ENCODE measurements at places on chromosomes 4 and X.

DNA sequence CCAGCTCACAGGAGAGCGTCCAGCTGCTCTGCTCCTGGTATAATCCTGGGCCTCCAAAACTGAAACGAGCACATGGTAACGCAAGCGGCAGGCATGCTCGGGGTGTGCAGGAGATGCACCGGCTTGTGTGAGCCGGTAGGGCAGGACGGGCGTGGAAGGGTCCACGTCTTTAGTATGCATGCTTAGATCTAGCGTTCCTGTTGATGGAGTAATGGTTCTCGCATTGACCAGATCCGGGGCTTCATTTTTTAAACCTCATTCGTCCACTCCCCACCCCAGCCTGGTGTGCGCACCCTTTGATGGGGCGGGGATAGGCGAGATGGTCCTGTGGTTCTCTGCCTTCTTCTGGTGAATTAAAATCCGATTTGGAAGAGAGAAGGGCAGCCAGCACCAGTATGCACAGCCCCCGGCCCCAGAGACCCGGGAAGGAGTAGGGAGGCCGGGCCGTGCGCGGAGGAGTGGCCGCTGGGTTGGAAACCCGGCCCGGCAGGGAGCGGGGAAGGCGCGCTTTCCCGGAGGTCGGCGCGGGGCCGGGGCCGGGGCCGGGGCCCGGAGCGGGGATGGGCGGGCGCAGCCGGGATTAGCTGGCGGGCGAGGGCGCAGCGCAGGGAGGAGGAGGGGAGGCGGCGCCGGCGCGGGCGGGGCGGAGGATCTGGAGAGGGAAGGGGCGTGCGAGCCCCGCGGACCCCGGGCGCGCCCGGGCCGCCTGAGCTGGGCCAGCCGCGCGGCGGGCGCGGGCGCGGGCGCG, 39.9 kb downstream of the FAM149A start:
- DNase-seq, result peak; percentile 26

DNA sequence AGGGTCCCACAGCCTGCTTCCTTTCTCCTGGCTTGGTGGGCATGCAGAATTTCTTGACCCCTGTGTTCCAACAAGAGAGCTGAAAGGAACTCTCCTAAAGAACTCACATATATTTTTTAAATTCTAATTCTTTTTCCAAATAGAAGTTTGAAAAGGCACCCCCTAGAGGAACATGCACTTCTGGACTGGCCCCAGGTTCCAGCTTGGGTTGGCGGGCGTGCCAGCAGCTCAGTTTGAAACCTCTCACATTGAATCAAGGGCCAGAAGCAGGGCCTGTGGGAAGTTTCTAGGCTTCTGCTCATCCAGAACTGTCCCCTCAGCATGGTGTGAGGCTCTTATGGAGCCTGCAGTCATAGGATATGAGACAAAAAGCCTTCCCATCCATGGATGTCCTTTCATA, 132.6 kb downstream of the ATG4A start:
- no peak for DNase-seq

DNA sequence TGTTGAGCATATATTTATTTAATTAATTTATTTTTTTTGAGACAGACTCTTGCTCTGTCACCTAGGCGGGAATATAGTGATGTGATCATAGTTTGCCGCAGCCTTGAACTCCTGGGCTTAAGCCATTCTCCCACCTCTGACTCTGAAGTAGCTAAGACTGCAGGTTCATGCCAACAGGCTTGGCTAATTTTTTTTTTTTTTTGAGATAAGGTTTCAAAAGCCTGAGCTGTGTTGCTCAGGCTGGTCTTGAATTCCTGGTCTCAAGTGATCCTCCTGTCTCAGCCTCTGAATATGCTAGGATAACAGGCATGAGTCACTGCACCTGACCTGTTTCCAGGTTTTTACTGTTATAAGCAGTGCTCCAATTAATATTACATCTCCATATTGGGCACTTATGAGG, 4.8 kb downstream of the ADD1 start:
- DNase-seq, result no peak

GRCh38 chr4:12138488-12138887, 709.8 kb upstream of the HS3ST1 start:
- DNase-seq, result no peak

- peak; percentile 39 for DNase-seq
These were observed 90.8 kb upstream of the NPFFR2 start for GRCh38 chr4:71941001-71941400.

- no peak for DNase-seq
These were observed 143.1 kb downstream of the RBM47 start for GRCh38 chr4:40486534-40486933.

DNA sequence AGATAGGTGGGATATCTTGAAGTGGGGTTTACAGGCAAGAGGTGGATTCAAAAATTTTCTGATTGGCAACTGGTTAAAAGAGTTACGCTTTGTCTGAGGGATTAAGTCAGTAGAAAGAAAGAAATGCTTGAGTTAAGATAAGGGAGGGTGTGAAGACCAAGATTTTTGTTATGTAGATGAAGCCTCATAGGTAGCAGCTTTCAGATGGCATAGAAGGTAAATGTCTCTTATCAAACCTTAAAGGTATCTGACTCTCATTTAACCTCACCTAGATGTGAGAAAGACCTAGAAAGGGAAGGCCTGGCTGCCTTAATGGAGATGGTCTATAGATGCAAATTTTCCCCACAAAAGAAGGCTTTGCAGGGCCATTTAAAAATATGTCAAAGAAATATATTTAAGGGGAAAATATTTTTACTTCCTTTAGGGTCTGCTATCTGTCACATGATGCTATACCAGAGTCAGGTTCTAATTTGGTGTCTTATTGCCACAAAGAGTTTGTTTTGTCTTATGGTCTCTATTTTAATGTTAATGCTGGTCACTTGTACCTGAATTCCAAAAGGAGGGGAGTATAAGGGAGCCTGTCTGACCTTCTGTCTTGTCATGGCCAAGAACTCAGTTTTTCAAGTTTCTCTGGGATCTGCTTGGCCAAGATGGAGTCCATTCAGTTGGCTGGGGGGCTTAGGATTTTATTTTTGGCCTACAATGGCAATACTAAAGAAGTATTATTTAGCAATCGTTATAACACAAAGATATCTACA, 699.1 kb upstream of the AMOT start:
- DNase-seq, result no peak

DNA sequence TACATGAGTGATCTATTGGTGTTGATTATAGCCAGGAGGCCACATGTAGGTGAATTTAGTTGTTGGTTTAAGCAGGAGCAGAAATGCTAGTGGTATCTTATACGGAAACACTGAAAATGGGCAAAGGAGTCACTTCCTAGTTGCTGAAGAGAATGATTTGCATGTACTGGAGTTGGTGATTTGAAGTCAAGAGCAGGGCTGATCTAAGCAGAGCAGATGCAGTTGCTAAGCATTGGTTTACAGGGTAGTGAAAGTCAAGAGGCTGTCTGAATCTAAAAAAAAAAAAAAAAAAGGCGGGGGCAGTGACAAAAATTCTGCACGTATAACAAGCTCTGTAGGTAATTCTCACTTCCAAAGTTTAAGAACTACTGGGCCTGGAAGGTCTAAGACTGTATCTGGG, 90.4 kb upstream of the HPRT1 start:
- peak; percentile 79 for DNase-seq

GRCh38 chr4:104772849-104773248, 278.2 kb upstream of the CXXC4 start:
- no peak for DNase-seq

DNA sequence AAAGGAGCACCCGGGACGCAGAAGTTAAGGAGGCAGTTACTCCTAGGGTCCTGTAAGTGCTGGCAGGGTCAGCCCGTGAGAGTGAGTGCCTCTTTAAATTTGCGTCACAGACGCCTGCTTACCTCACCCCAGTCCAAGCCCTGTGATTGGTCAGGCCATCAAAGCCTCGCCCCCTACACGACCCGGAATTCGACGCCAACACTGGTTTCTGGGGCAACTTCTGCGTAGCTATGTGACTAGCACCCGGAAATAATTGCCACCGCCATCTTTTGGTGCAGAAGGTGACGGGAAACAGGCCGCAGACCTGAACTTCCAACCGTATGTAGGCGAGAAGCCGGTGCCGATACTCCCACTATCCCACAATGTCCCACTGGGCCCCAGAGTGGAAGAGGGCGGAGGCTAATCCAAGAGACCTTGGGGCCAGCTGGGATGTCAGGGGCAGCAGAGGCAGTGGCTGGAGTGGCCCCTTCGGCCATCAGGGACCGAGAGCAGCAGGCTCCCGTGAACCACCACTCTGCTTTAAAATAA, at the start of gene DDX53:
Gene DDX53 (plus strand): TSS at position 265 of the 528 bp plus-strand sequence. CDS start 98 bp downstream, at position 363.
- no peak for DNase-seq

GRCh38 chrX:136646602-136647239, 1.2 kb upstream of the CD40LG start:
- no peak for DNase-seq

DNA sequence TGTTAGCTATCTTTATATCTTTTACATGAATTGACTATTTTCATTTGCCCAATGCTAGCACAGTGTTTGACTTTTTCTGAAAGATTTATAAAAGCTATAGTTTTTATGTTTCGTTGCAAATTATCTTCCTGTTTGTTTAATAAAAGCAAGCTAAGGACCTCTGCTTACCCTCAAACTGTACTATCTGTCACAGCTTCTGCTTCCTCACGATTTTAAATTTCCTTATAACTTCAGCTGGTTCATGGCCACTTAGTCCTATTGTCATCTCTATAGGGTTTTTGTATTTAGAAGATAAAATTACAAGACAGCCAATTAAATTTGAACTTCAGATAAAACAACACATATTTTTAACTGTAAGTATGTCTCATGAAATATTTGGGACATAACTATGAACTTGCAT, 494.0 kb downstream of the PDGFC start:
- no peak for DNase-seq

DNA sequence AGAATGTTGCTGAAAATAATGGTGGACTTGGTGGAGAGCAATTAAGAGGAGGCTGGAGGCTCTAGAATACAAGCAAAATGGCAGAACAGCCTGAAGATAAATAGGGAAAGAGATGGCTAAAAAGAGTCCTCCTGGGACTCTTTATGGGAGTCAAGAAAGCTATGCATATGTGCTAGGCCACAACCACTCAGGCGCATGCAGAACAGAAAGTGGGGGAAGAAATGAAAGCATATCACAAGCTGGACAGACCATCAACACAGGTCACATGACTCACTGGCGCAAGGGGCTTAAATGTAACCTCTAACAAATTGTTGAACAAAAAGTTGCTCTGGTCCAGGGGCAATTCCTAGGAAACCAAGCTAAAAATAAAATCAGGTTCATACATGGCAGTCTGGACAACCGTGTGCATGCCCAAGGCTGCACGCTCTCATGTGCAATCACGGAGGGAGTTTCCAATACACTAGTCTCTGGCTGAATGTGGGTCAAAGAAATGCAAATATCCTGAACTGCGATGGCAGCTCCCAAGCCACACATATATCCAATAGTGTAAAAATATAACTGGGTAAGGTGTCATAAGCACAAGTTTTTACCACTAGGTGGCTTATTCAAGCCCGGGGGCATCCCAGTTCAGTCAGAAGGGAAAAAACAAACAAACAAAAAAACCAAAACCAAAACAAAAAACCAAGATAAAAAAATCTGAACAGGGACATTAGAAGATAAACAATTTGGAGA, 45.4 kb downstream of the ZNF711 start:
- DNase-seq, result peak; percentile 15

- no peak for DNase-seq
These were observed 58.6 kb downstream of the DDX60L start for GRCh38 chr4:168421671-168422070.

DNA sequence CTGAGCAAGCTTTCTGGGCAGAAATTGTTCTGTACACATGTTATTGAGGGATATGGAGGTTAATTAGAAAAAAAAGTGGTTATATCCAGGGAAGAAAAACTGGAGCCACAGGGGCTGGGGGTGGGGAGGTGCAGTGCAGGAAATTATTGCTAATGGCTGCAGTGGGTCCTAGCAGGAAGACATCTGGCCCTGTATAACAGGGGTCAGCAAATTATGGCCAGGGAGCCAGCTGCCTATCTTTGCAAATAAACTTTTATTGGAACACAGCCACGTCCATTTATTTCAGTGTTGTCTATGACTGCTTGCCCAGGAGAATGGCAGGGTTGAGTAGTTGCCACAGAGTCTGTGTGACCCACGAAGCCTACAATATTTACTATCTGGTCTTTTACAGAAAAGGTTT, 23.4 kb upstream of the PRPS2 start:
- DNase-seq, result no peak

- peak; percentile 82 for DNase-seq
These were observed 49.1 kb upstream of the FBXW7 start for GRCh38 chr4:152585023-152585441.

- peak; percentile 1 for DNase-seq
These were observed 69.4 kb downstream of the ARX start for GRCh38 chrX:24946369-24946768.
